ENCODE measurements at places on chromosomes 3 and 15.

DNA sequence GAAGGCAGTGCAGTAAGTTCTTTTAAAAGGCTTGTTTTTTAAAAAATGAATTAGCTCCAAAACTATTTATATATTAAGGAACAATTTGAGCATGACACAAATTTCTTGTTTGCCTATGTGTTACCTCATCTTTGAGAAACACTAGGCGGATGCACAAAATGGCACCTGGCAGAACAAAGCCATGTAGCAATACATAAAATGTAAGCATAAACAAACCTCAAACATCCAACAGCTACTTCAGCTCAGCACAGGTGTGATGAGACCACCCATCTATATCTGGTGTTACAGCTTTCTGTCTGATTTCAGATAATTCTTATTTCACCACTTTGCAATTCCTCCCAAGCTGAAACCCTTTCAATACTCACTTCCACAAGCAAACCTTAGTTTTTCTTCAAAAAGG, 221.2 kb upstream of the CNTN6 start:
- DNase-seq: no peak

DNA sequence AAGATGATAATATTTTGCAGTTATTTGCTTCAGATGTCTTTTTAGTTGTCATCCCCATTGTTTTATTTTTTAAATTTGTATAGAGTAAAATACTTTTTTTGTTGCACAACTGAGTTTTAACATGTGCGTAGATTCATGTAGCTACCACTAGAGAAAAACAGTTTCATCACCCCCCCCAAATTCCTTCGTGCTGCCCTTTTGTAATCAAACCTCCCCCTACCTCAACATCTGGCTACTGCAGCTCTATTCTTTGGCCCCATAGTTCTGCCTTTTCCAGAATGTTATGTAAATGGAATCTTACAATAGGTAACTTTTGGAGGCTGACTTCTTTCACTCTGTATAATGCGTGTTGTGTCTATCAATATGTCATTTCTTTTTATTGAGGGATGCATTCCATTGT, 232.0 kb upstream of the RASGRP1 start:
- no peak for DNase-seq

- no peak for DNase-seq
These were observed 469.3 kb upstream of the MCTP2 start for GRCh38 chr15:93762036-93762435.

GRCh38 chr3:99542767-99543518, 95.5 kb upstream of the COL8A1 start:
- no peak for DNase-seq

DNA sequence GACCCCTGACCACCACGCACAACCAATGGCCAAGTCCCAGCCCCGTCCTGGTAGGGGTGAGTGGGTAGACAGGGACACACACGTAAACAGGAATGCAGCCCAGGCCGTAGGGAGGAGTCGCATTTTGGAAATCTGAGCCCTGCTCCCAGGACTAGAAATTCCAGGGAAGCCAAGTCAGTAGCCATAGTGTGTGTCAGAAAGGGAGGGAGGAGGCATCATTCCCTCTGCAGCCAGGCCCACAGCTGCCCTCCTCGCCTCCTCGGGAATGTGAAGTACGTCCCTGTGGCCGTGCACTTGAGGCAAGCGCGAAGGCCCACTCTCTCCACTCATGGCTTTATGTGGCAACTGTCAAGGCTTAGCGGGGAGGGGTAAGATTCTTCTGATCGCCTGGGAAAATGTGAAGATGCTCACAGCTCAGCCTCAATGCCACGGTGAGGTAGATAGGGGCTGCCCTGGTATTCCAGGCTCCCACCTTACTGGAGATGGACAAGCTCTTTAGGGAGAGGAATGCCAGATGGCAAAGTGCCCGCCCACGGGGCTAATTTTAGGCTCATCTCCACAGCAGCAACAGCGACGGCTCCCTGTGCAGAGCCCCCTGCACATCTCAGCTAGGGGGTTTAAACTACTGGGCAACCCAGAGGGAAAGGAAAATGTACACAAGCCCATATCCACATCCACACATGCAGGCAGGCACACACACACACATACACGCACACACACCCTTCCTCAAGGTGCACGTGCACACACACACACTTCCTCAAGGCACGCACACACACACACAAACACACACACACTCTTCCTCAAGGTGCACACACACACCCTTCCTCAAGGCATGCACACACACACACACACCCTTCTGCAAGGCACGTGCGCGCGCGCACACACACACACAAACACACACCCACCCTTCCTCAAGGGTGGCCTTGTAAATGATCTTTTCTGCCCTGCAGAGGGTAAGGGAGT, 65.5 kb downstream of the ADCY5 start:
- DNase-seq: no peak

DNA sequence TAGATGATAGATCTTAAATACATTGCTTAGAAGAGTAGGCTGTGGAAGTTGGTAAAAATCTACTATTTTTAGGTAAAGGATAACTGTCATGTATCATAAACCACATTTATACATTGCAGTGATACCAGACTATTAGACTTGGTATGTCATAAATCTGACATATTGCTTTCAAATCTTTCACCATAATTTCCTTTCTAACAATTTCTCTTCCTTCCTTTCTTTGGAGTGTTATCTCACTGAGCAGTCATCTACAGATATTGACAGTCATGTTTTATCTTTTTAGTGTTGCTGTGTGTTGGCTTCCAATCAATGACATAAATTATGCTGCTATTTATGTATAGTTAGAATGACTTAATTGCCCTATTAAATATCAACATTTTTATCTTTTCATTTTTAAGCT, 588.7 kb downstream of the TUSC7 start:
- no peak for DNase-seq

- no peak for DNase-seq
These were observed 746.0 kb downstream of the VGLL3 start for GRCh38 chr3:86244905-86245304.

GRCh38 chr3:36418296-36418695, 38.0 kb downstream of the STAC start:
- DNase-seq: no peak

- no peak for DNase-seq
These were observed 9.4 kb upstream of the CRTC3 start for GRCh38 chr15:90520365-90520764.

GRCh38 chr3:18422972-18423371, 2.2 kb downstream of the SATB1 start:
- no peak for DNase-seq

GRCh38 chr3:142977399-142977728, 13.9 kb upstream of the PAQR9 start:
- DNase-seq: peak; percentile 39

- DNase-seq: peak; percentile 64
These were observed 7.9 kb downstream of the RAP2B start for GRCh38 chr3:153169793-153170383.

- DNase-seq: no peak
These were observed 13.9 kb downstream of the TRH start for GRCh38 chr3:129988429-129988828.

DNA sequence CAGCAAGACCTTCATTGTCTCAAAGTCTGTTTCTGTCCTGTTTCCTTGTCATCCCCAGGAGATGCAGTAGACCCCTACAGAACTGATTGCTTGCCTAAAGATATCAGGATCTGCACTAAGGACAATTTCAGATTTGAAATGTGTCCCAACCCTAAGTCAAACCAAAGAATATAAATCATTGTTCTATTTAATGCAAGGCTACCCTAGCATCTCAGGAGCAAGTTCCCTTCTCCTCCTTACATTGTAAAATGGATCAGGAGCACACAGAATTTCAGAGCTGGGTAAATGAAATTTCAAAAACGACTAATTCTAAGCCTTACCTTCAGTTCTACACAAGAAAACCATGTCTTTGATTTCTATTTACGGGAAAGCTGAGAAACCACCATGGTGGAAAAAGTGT, 360.9 kb upstream of the KCNH8 start:
- no peak for DNase-seq

GRCh38 chr3:124664804-124665203, 65.4 kb upstream of the UMPS start:
- DNase-seq: no peak

DNA sequence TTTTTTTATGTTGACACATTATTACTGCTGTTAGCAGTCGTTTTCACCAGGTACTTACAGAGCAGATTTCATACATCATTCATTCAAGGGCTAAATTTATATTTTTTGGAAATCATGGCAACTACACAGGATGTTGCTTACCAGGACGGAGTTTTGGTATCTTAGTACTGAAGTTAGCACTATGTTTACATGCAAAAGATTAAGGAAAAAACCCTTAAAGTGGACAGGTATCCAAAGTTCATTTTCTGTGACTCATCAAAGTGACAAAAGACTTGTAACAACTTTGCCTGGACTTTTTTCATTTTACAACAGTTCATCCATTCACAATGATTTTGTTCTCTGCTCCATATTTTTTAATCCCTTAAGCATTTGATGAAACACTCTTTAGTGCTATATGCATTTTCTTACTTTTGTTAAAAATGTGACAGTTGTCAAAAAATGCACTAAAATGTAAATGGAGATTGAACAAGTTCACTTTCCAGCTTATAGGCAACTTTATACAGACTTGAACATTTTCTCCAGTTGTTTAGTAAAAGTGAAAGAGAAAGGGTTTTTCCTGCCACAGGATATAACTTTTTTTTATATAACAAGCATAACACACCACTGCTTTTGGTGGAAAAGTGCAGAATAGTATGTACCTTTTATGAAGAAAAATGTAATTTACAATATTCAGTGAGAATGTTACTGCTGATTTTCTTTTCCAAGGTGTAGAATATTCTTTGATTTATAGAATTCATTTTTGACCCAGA, 104.1 kb downstream of the STT3B start:
- no peak for DNase-seq

DNA sequence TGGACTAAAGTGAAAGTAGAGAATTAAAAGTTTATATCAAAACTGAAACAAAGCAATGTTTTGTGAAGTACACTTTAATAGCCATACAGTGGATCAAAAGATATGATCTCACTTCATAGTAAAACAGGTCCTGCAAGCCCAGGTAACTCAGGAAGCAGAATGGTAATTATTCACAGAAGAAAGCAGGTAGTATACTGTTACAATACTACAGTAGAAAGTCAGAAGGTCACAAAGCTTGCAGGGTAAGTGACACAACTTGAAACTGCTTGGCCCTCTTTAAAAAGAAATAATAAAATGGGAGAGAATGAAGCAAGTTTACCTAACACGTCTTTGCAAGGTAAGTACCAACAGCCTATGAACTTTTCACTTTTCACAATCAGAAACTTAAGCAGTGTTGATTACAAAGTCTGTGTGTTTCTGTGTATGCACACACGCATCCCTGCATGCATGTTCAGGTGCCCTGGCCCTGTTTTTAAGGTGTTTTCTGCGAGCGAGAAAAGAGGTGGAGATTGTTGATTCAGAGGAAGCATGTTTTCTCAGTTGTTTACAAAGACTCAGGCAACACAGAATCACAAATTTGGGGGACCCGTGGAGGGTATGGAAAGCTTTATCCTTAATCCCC, at the start of gene NAALADL2:
NAALADL2 (plus strand) TSS at position 221 of the 622 bp plus-strand sequence.
- DNase-seq: no peak

DNA sequence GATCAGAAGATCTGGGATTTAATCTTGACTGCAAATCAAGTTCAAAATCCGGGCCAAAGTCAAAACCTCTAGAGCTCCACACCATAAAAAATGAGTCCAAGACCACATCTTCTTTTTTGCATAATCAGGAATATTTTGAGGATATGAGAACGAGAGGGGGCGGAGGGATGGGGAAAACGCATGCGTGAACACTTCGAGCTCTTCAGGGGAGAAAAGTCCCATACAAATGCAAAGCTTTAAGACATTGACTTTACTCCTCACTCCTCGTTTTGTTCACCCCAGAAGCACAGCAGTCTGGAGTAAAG, 68.2 kb downstream of the SUMF1 start:
- no peak for DNase-seq

DNA sequence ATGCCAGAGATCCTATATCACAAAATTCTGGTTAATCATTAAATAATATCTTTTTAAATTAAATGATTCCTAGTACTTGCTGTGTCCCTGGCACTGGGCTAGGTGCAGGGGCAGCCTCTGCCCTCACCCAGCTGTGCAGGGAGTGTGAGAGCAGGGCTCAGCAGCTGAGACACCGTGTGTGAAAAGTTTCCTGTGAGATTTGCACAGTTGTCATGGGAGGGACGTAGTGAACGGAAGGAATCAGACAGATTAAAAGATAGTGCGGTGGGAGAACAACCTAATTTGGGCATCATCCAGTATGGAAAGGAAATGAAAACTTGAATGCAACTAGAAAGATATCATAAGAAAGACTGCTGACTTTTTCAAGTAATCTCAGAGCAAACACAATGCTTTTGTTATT, 204.1 kb downstream of the SSR3 start:
- DNase-seq: no peak

GRCh38 chr15:69755551-69756310, 303.1 kb downstream of the RPLP1 start:
- no peak for DNase-seq

GRCh38 chr3:130504701-130505100, 12.3 kb upstream of the COL6A6 start:
- DNase-seq: no peak

DNA sequence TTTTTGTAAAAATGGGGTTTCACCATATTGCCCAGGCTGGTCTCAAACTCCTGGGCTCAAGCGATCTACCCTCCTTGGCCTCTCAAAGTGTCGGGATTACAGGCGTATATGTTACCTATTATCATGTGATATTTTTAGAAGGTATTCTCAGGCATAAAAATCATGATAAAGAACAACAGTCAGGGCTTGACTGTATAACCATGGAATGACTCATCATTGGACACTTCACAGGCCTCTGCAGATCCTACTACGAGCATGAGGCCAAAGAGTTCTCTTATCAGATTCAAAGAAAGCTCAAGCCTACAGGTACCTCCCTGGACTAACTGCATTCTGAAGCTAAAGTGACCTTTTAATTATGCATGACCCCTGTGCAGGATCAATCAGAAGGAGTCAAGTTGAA, 91.7 kb upstream of the PRICKLE2 start:
- peak; percentile 19 for DNase-seq

- no peak for DNase-seq
These were observed 19.6 kb upstream of the LEO1 start for GRCh38 chr15:51991141-51991540.

GRCh38 chr15:81511138-81511537, 137.1 kb upstream of the TMC3 start:
- DNase-seq: no peak

DNA sequence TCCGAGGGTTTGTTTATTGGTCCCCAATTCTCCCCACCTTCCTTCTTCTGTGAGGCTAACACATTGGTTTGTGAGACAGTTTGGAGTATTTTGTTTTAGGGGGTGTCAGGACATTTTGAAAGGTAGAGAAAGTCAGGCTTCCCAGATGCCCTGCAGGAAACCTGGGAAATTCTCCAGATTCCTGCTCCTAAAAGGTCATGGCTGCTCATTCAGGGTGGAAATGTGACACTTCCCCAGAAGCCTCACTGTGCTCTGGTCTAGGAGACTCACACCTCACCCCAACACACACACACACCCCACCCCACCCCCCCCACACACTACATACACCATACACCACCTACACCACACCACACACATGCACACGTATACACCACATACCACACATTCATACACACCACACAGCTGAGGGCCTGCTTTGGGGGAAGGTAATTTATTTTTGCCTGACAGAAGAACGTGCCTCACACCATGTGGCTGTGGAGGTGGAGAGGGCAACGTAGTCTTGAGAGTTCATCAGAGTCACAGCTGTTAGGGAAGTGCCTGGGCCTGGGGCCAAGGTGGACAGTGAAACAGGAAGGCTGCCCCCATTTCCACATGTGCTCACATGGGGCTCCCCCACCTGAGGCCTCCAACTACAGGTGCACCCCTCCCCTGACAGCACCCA, 40.4 kb upstream of the LIMD1 start:
- no peak for DNase-seq

GRCh38 chr3:170467571-170468147, 49.0 kb downstream of the CLDN11 start:
- no peak for DNase-seq

- DNase-seq: no peak
These were observed 830.9 kb upstream of the CFAP20DC start for GRCh38 chr3:59880717-59881116.
